NCI-H1092 treated with DMSO at 0.1 percent for 48 hours (cell line): ENCODE measurements at places on chromosomes 11 and 22.

DNA sequence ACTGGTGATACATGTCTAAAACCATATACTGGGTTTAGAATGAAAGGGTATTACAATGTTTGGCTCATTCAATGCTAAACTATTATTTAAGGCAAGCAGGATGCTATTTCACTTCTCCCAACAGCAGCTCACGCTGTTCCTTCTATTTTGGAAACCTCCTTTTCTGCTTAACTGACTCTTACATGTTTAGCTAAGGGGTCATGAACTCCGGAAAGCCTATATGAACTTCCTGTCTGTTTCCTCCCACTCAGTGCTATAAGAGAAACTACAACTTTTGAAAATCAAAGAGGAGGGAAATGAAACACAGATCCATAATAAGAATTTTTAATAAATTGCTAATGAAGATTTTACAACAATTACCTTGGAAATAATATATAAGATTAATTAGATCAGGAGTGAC, 30.9 kb downstream of the SLC36A4 start:
- DNase-seq, result no peak

DNA sequence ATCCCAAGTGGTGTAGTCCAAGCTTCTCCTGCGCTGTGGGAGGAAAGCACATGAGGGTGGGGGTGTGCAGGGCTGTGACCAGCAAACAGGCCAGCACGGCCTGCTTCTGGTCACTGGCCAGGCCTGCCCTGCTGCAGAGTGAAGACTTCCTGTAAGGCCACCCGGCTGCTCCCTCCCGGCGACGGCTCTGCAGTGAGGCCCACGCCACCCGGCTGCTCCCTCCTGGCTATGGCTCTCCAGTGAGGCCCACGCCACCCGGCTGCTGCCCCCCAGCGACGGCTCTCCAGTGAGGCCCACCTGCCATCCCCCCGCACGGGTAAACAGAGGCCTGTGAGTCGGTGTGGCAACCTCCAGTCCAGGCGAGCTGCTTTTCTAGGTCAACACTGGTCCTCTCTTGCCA, 31.4 kb upstream of the BRSK2 start:
- no peak for DNase-seq

DNA sequence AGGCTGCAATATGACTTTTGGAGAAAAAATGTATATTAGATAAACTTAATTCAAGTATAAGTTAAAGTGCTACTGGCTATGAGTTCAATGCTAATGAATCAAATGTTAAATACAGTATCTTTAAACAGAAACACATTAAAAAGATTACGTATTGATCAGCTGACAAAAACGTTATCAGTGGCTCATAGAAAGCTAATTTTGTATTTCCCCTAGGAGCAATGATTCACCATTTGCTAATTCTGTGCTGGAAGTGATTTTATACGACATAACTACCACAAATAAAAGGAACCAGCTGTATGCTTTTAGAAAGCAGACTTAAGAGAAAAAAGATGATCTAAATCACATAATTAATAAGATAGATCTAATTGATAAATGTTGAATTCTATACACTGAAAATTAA, 43.6 kb downstream of the MRE11 start:
- DNase-seq, result no peak

- DNase-seq, result no peak
Measured at GRCh38 chr11:69245491-69246345, 48.2 kb upstream of the MYEOV start.

- DNase-seq, result no peak
Measured at GRCh38 chr22:42397332-42398249, 34.6 kb downstream of the NFAM1 start.

GRCh38 chr11:35274909-35275785, 136.2 kb downstream of the CD44 start:
- DNase-seq, result peak; percentile 80

DNA sequence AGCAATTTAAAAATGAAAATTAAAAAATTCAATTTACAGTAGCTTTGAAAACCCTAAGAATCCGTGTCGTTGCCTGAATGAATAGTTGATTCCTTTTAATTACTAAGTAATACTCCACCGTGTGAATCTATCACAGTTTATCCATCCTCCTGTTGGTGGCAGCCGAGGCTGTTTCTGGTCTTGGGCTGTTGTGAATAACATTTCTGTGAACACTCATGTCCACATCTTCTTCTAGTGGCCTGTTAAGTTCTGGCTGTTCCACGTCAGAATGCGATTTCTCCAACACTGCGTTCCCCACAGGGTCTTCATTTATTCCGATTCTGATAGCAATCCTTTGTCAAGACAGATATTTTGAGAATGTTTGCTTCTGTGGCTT, 223.0 kb downstream of the TBC1D22A start:
- no peak for DNase-seq

DNA sequence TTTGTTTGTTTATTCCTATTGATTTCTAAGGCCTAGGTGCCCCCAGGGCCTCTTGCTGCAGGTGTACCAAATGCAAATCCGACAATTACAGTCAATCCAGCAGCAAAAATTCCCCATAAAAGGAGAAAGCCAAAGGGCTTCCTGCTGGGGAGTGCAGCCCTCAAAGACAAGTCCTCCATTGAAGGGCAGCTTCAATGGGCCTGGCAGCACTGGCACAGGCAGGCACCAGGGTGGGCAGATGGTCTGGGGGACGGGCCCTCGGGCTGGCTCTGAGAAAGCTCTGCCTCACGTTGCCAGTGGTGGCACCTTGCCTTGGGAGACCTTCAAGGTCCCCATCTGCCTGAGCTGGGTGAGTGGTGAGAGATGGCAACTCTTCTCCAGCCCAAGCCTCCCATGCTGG, 128.0 kb downstream of the DSCAML1 start:
- no peak for DNase-seq

- no peak for DNase-seq
Measured at GRCh38 chr11:59542142-59542810, 30.9 kb downstream of the OR4D9 start.

DNA sequence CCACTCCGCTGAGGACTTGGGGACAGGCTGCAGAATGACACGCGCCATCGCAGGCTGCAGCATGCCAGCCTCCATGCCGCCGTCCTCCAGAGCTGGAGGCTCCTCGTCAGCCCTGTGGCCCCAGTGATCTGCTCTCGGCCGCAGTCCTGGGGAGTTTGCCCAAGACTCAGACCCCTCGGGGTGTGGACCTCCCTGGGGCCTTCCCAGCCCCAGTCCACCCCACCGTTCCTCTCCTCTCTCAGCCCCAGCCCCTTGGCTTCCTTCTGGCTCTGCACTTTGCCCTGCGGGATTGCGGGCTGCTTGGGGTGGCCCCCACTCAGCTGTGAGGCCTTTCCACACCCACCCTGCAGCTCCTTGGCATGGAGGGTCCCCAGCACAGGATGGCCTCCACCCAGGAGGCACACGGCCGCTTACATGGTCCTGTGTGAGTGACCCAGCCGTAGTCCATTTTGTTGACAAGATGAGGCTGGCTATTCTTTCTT, 414.9 kb downstream of the TBC1D22A start:
- DNase-seq, result no peak

GRCh38 chr11:8671651-8672062, 10.8 kb downstream of the TRIM66 start:
- peak; percentile 55 for DNase-seq

DNA sequence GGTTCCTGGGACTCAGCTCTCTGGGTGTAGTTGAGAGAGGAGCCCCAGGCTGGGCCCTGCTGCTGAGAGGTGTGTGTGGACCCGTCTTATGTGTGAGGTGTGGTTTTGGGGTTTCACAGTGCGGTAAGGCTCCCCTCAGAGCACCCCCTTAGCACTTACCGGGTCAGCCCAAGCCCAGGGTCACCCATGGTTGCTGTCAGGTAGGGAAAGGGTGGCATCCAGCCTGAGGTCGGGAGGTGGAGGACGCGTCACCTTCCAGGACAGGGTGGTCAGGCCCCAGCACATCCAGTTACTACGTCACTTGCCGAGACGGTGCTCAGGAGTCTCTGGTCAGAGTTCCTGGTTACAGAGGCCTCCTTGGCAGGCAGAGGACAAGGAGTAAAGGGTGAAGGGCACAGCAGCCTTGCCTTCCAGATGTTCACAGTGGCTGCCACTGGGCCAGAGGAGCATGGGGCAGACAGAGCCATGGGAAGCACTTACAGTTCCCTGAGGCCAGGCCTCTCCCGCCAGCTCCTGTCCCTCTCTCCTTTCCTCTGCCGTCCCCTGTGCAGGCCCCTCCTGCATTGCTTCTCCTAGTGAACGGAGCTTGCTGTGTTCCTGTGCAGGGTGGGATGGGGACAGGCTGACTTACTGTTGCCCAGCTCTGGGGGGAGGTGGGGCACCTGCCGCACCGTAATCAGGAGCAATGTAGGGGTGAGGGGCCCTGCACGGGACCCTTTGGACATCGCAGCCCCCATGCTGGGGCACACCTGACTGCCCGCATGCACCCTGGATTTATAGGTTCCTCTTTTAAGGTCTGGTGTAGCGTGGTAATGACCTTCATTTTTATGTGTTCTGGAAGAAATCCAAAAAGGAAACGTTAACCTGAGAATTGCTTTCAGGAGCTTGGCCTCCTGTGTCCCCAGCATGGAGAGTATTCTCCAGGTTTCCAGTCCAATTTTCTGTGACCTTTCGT, 285.9 kb downstream of the TBC1D22A start:
- no peak for DNase-seq

- DNase-seq, result no peak
Measured at GRCh38 chr11:67562963-67563704, 20.5 kb upstream of the GSTP1 start.

DNA sequence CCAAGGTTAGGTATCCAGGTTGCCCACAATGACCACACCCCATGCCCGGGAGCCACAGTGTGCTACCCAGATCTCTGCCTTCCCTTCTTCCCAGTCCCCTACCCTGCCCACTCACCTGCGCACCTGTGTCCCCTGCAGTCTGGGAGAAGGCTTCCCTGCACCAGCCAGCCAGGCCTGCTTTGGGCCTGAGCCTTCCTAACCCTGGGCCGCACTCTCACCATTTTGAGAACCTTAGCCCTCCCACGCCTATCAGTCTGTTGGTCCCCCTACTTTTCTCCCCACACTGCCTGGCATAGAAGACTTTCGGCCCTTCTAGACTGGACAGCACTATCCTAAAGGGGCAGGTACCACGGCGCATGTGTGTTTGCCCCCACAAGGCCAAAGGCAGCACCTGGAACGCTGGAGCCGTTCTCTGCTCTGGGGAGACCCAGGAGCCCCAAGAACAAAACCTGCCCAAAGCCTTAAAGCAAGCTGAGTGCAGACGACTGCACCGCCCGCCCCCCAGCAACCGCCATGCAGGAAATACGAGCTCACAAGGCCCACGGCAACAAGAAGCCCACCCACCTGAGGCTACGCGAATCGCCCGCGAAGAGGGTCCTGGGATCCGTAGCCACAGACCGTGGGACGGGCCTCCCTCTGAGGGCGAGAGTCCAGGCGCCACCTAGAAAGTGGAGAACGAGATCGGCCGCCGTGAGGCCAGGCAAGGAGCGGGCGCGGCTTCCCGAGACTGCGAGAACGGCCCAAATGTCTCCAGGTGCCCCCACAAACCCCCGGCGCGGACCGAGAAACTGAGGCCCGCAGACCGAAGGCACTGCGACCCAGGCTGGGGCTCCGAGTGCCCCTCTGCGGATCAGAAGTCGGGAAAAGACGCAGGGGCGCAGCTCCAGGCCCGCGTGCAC, 546 bp downstream of the GNB1L start:
- no peak for DNase-seq

- no peak for DNase-seq
Measured at GRCh38 chr11:114358716-114359115, 41.6 kb downstream of the C11orf71 start.

DNA sequence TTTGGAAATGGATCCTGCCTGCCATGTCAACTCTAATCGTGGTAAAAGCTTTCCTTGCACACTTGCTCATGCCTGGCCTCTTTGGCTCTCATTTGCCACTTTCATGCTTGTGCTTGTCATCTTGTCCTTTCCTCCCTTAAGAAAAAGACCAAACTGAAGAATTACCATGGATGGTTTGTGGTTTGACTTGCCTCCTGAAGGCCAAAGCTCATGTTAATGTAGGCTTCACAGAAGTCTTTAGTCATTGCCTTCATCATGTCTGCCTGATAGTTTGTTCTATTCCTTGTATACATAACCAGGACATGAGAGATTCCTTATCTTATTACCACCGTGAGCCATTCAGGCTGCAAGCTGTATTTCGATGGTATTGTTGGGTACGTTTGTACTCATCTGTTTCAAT, 17.3 kb downstream of the TEAD1 start:
- no peak for DNase-seq

GRCh38 chr11:131993246-131993645, 622.8 kb downstream of the NTM start:
- no peak for DNase-seq

DNA sequence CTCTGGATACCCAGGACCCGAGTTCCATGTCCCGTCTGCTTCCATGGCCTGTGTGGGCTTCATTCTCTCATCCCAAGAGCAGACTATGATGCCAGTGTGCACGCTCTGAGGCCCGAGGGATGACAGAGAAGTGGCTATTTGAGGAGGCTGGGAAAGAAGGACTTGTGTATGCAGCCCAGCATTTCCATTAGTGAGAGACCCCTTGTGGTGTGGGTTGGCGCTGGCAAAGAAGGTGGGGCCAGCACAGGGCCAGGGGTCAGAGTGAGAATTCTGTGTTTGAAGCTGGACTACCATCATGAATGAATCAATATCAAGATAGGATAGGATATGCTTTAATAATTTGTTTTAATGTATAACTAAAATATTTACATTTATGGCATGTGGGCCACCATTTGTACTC, 200.8 kb downstream of the HIPK3 start:
- DNase-seq, result no peak

- no peak for DNase-seq
Measured at GRCh38 chr11:30868626-30869081, 282.5 kb upstream of the MPPED2 start.

DNA sequence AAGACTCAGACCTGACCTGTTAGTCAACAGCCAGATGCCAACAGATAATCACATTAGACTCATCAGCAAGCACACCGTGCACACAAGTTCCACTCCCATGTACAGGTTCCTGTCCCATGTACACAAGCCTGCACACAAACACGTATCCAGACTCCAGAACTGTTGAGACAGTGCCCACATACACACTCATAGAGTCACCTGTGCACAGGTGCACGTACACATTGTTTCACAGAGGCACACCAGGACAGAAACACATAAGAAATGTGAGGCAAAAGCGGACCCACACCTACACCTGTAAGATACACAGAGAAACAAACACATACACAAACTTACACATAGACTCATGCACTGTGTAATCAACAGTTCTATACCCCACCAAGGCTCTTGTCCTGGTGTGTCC, 2.7 kb upstream of the ZNF74 start:
- no peak for DNase-seq

- DNase-seq, result no peak
Measured at GRCh38 chr11:119459293-119459976, 36.5 kb upstream of the THY1 start.

GRCh38 chr11:72798361-72798760, 4.5 kb upstream of the STARD10 start:
- no peak for DNase-seq

DNA sequence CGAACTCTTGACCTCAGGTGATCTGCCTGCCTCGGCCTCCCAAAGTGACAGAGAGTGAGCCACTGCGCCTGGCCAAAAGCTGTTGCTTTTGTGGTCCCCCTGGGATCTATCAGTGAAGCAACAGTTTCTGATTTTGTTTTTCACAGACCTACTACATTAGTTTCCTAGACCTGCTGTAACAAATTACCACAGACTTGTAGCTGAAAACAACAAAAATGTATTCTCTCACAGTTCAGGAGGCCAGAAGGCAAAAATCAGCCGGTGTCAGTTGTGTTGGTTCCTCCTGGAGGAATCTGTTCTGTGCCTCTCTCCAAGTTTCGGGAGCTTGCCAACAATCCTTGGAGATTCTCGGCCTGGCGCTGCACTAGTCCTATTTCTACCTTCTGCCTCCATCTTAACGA, 8.5 kb upstream of the SLC35C1 start:
- no peak for DNase-seq

- no peak for DNase-seq
Measured at GRCh38 chr11:91163619-91164451, 941.0 kb upstream of the CHORDC1 start.

GRCh38 chr11:8365216-8365941, 101.7 kb upstream of the LMO1 start:
- DNase-seq, result no peak
